AG08396 (cell line): ENCODE measurements at places on chromosomes 3 and 15.

DNA sequence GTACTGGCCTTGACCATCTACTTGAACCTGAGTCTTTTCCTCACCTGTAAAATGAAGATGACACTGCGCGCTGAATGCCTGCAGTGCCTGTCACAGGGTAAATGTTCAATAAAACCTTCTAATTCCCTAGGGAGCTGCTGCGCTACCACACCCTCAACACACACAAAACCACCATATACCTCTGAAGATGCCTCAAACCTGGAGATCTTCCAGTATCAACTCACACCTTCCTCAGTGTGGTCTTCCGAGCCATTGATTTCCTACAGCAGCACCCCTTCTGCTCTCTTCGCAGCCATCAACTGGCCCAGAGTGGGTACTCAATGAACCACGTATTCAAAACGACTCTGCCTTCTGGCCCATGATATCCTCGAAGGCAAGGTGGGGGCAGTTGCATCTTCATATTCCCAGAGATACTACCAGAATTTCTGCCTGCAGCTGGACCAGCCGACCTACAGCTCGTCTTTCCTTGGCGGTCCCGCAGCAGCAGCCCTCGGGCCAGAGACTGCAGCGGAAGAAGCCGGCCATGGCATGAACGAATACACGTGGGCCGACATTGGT, 695 bp downstream of the RPL32 start:
- DNase-seq, result peak; percentile 33

DNA sequence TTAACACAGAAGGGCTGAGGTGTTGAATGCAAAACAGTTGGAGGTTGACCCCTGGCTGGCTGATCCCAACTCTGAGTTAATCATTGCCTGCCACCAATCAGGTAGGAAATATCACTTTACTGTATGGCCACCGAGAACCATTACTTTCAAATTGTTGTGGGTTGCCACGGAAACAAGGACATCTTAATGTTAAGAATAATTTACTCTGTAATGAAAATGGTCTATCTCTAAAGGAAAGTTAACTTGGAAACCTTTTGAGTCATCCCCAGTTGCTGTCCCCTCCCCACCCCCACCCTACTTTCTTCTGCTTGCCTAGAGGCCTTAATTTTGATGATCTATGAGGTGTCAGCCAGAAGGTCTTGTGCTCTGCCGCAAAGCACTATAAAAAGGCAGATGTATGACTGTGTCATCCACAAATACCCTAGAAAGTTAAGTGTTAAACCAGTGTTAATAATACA, 78.7 kb upstream of the SNRK start:
- DNase-seq, result no peak

DNA sequence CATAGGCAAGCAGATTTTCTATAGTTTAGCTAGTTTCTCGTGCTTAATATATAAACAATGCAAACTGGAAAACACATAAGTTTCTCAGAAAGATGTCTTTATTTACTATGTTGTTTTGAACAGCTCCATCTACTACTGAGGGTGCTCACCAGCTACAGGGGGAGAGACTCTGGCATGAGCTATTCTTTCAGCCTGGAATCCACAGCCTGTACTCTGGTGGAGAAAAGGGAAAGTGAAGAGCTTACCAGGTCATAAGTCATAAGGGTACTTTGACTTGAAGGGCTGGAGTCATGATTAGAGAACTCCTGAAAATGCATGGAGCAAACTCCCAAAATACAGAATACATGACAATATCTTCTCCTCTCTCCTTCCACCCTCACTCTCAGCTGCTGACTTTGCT, 4.4 kb upstream of the AVEN start:
- DNase-seq, result no peak

- DNase-seq, result no peak
Measured at GRCh38 chr3:55333046-55333445, 154.1 kb downstream of the WNT5A start.
